Ammon's horn (tissue), 1 donor: ENCODE measurements at places on chromosomes 1 and 21.

- DNase-seq = no peak
Observed at GRCh38 chr1:6265151-6265550, 4.3 kb upstream of the GPR153 start.

GRCh38 chr1:103265551-103265950, 157.2 kb upstream of the COL11A1 start:
- no peak for DNase-seq

DNA sequence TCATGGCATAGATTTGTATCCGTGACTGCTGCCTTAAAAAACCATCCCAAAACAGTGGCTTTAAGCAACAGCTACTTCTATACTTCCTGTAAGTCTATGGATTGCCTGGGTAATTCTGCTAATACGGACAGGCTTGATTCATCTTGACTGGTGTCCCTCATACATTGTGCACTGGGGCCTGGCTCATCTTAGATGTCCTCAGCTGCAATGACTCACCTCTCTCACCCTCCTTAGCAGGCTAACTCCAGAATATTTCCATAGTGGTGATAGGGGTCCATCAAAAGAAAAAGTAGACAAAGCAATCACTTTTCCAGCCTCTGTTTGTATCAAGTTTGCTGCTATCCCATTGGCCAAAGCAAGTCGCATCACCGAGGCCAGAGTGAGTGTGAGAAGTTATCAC, 409.1 kb upstream of the KAZN start:
- no peak for DNase-seq

DNA sequence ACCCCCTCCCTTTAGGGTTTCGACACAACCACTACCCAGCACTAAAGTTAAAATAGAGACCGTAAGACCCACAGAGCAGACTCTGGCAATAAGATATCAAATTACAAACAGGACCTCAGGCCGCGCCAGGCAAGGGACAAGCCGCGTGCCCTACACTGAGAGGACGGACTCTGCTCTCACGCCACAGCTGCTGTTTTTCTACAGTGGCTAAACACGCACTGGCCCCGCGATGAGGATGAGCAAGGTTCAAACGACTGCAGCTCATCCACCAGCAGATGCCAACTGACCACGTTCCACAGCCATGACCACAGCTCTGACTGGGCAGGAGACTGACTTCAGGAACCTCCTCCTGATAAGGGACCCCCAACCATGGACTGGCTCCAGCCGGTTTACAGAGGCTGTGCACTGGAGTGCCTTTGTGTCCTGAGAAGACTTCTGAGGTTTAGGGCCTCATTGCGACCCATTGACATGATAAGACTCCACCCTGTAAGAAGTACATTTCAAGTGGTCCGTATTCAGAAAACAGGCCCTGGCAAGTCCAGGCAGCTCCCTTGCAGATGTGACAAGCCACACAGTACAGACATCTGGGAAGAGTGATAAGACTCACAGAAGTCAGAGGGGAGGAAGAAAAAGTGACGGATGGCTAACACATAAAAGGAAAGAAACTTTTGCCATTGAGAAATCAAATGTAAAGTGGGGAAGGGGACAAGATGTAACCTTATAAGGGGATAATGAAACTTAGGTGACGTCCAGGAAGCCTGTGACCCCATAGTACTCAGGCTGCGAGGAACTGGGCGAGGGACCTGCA, 1.5 kb upstream of the KRTAP10-6 start:
- DNase-seq = no peak

DNA sequence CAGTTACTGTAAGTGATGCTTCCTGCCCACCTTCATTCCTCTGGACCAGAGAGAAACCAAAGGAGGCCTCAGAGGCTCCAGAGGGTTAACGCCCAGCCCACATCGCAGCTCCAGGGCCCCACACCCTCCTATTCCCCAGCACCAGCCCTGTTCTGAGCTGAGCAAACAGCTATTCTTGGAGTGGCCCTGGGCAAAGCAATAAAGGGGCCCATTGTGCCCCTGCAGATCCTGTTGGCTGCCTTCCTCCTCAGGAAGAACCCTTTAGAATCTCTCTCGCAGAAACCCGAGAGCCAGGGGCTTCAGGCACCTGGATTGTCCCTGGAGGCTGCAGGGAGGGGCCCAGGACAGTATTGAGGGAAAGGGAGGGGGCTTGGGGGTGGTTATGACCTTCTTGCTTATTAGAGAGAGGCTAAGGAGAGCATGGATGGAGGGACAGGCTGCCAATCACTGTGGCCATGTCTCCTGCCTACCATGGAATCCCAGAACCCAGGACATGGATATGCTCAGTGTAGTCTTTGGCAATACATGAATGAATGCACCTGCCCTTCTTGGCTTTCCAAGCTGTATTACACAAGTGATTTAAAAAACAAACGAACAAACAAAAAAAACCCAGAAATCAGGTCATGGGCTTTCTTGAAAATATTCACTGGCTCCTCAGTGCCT, 9.2 kb downstream of the PADI2 start:
- DNase-seq = peak; percentile 94

GRCh38 chr1:97070376-97070775, 348.8 kb downstream of the PTBP2 start:
- no peak for DNase-seq

DNA sequence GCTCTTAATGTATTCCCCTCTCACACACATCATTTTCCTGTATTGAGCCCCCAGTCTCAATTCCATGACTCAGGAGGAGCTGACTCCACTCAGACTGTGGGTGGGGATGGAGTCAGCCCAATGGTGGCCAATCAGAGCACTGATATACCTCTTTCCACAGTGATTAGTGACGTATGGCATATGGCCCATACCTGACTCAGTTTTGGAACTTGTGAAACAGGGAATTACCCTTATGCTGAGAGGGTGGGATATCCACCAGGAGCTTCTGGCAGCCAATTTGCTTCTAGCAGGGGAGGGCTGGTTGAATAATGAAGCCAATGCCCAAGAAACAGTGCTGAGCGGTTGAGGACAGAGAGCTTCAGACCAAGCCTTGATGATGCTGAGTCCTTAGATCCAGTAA, 86.4 kb upstream of the SPATA6 start:
- no peak for DNase-seq

GRCh38 chr21:42508371-42508770, 5.3 kb upstream of the SLC37A1 start:
- no peak for DNase-seq

GRCh38 chr1:115194506-115194905, 105.2 kb upstream of the TSPAN2 start:
- no peak for DNase-seq

GRCh38 chr1:65231718-65232330, 77.5 kb upstream of the DNAJC6 start:
- DNase-seq = no peak

GRCh38 chr1:224774378-224774777, 155.1 kb upstream of the DNAH14 start:
- DNase-seq = no peak

DNA sequence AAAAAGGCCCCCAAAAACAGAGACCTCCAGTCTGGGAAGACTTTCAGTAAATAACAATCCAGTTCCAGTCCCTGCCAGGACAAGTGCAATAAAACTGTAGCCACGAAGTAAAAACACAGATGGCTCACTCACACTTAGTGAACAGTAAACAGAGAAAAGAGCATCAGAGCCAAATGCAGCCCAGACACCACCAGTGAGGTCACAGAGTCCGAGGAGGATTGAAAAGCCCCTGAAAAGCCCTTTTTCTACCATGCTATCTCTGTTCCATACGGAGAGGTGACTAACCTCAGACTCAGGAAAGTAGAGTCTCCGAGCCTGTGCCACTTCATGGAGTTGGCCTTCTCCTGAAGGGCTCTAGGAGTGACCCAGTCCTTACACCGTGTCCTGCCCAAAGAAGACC, 84.5 kb downstream of the COLGALT2 start:
- no peak for DNase-seq

DNA sequence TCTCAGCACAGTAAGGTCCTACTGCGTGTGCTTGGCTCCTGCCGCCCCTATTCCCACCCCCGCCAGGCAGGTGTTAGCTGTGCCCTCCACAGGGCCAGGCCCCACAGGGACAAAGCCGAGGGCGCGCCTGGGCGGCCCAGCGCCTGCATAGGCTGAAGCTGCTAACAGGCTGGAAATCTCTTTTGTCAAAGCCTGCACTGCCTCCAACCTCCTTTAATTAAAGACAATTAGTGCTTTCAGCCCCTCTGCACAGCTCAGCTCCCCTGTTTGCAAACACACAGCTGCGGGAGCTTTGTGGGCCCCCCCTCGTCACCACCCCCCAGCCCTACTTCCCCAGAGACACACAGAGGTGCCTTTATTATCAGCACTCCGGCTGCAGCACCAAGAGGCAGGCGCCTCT, 95.9 kb downstream of the EPHB2 start:
- peak; percentile 92 for DNase-seq

DNA sequence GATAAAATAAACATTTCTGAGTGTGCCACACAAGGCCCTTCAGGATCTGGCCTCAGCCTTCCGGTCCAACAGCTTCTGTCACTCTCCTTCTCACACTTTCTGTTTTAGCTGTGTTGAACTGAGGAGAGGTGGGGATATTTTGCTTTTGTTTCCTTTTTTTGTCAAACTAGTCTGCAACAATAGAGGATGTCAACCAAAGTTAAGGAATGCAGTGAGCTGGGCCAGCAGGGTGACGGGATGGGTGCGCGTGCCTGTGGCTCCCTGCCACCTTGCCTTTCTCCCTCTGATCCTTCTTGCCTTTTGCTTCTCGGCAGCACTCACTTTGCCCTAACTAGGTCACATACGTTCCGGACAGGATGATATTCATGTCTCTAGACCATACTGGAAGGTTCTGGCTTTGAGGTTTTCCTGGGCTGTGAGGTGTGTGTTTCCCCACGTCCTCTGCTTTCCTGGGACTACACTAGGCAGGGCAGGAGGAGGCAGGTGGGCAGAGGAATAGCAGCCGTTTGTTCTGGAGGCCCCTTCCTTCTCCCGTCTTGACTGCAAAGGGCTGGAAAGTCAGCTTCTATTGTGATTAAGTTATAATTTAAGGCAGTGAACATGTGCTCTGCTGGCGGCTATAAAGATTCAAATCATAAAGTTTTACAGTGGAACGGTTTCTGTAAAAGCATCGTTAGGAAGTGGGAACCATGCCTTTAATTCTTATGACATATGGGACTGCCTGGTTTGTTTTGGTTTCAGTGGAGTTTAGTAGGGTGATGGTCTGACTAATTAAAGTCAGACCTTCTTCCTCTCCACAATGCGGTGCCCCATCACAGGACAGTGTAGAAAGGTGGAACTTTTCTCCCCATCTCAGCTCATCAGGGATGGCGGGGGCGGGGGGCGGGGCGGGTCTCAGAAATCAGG, 67.8 kb downstream of the RNF220 start:
- DNase-seq = no peak

DNA sequence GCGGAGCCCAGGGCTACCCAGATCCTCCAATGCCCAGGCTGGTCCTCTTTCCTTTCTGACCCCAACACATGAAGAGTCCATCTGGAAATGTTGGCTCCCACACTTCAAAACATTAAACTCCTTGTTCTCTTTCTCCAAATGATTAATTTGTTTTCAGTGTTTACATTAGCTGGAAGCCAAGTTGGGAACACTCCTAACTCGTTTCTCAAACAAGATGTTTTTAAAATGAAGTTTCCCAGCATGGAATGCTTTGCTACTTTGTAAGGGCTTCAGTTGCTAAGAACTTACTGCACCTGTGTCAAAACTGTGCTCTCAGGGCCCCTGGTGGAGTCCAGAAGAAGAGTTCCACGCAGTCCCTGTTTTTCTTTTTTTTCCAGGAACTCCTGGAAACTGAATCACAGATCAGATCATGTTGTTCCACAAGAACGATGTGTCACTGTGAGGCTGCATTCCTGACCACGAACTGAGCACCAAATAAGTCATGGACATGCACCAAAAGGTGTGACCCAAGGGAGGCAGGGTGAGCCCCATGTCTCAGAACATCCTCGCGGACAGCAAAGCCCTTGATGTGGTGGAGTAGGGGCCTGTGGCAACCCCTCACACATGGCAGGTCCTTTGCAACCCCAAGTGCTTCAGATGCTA, 257.3 kb downstream of the KCNJ6 start:
- no peak for DNase-seq

DNA sequence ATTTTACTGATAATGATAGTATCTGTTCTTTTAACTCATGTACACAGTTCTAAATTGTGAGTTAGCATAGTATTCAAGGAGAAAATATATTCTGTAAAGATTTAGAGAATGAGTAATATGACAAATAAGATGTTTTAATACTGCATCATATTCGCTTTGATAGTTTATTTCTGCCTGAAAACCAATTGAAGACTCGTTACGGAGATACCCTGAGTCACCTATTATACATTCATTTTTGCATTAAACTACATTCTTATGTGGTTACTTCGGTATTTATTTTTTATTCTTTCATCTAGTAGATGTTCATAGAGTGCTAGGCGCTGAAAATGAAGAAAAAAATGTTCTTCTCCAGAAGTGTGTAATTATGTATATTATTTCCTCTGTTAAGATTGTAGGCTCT, 5.3 kb downstream of the UHMK1 start:
- DNase-seq = no peak

DNA sequence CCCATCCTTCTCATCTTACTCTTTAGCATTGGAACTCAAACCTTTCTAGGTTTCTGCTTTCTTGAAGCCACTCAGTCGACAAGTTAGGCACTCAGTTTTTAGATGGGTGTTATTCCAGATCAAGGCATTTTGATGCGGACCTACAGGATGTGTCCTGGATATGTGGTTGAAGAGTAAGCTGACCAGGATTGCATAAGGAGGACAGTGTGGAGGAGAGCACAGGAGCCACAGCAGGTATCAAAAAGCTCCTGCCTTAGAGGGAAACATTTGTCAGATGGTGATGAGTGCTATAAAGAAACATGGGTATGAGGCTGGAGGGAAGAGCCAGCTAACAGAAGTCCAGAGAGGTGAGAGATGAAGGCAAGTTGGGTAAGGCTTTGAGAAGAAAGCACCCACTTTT, 33.9 kb upstream of the OPRD1 start:
- DNase-seq = no peak

GRCh38 chr1:53400761-53401674, 58.2 kb upstream of the DMRTB1 start:
- no peak for DNase-seq

GRCh38 chr1:57898531-57898930, 474.7 kb upstream of the DAB1 start:
- no peak for DNase-seq

DNA sequence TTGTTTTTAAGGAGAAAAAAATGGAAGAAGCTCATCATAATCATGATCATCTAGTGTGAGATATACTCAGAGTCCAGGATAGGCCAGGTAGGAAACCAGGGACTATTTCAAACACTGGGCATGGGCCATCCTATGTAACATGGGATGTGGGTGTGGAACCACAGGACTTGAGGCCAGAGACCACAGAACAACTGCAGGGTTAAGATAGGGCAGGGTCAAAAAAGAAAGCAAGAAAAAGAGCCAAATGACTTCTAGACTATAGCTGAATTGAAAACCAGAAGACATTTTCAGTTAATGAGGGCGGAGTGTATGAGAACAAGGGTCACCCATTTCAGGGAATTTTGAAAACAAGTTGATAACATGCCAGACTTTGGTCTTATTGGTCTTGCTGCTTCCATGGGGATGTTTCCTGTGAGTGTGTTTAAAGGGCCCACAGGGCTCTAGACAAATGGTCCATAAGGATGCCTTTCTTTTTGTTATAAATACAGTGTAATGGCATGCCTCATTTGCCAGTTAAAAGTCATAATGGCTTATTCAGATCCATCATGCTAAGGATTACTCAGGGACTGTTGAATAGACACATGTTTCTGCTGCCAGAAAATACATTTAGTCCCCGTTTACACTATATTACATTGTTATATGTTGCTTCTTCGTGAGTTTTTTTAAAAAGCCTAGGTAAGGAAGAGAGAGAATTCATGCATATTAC, 182.0 kb upstream of the C21orf91 start:
- no peak for DNase-seq
